ENCODE measurements at places on chromosomes 2 and 18.

GRCh38 chr2:65782996-65783650, 350.7 kb upstream of the SPRED2 start:
- DNase-seq = no peak

DNA sequence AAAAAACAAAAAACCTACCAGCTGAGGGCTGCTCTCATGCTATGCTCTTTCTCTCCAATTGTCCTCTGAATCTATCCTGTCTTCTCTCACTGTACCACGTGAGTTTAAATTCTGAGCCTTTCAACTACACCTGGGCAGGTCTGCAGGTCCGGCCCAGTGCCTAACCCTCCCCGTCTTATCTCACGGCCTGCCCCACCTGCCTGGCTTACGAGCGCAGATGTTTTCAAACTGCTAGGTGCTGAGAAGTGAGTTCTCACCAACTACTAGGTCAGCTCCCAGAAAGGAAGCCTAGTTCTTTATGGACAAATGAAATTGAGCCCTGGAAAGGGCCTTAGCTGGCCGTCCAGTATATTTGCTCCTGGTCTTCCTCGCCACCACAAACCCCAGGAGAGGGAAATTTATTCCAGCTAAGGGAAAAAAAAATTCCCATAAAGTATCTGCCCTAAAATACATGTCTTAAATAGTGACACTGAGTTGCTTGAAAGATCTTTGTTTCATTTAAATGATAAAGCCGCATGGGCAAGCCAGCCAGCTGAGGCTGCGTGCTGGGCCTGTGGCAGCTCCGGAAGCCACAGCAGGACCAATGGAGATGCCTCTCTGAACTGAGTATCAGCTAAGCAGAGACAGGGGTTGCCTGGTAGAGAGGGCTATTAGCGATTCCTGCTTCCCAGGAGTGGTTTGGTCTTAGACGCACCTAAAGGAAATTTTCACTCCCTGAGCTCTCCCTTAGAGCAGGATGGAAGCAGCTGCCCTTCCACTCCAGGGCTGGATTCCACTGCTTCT, 92.5 kb upstream of the NCK2 start:
- no peak for DNase-seq

DNA sequence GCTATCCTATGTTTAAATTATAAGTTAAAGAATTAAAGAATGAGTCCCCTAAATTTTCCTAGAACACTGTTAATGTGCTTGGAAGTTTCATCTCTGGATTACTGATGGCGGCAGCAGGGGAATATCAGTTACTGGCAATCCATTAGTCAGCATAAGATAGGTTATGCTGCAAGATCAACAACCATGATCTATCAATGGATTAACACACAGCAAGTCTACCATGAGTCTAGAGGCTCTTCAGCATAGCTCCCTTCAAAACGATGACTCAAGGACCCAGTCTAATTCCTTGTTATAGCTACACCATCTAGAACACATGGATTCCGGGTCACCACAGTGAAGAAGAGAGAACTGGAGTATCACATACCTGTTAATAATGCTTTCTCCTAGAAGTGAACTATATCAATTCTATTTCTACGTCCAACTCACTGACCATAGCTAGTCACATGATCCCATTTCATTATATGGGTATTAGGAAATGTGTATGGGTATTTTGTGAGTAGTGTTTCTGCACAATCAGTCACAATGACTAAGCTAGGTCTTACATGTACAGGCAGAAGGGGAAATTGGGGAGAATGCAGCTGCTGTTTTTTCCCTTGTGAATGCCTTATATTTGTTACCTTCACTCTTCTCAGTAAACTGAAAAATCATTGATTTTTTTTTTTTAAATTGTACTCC, 108.3 kb upstream of the MAPRE2 start:
- no peak for DNase-seq

DNA sequence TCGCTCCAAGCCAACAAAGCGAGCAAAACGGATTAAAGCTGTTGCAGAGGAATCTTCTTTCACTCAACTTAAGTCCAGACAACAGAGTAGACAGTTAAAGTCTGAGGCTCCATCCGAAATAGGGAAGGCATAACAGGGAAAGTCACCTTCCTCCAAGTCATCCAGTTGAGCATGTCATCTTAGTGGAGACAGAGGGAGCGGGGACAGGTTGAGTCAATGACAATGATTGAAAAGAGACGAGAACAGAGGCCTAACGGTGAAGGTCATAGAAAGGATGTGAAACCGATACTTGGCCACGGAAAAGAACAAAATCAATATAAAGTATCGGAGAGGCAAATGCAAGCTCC, 455 bp downstream of the C18orf32 start:
- no peak for DNase-seq

- no peak for DNase-seq
Observed at GRCh38 chr2:36783246-36783645, 86.7 kb downstream of the VIT start.

DNA sequence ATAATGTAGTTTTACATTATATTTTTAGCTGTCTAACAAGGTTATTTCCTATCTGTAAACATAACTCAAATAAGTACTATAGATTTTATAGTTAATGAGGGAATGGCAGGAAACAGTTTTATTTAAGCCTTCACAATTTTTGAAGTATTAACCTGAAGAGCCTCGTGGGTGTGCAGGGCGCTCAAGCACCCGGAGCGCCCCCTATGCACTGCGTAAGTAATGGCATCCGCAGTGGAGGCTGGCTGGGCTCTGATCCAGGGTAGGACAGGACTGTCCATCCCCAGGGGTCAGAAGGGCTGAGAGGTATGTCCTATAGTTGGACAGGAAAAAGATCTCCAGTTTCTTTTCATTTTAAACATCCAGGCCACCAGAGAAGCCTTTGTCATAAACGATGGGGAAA, 8.2 kb upstream of the GBX2 start:
- no peak for DNase-seq

DNA sequence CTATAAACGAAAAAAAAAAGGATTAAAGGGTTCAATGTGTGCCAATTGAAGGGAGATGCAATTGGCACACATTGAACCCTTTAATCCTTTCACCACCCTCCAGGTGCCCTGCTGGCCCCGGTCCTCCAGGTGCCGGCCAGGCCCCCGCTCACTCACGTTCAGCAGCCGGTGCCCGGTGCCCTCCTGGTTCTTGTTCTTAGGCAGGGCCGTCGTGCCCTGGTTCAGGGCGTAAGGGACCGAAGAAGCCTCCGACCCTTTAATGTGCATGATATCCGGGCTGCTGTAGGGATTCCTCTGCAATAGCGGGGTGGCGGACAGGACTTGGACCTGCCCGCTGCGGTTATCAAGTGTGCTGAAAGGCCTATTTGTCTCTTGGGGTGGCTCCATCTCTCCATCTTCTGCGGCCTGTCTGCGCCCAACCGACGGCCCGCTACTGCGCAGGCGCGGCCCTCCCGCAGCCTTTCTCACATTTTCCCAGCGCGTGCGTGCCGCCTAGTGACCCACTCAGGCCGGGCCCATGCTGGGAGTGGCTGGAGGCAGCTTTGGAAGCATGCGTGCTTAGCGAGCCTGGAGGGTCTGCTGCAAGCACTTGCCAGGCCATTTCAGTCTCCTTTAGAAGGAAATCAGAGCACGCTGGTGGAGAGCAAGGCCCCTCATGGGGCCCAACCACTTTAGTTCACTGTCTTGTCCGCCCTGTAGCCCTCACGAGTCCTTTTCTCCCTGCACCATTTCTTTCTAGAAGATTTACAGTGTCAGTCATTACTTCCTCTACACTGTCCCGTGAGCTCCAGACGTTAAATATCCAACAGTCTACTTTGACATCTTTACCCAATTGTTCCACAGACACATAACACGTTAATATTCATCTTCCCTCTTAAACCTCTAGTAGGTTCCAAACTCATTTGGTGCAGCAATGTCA, 24.3 kb downstream of the TMEM237 start:
- no peak for DNase-seq

DNA sequence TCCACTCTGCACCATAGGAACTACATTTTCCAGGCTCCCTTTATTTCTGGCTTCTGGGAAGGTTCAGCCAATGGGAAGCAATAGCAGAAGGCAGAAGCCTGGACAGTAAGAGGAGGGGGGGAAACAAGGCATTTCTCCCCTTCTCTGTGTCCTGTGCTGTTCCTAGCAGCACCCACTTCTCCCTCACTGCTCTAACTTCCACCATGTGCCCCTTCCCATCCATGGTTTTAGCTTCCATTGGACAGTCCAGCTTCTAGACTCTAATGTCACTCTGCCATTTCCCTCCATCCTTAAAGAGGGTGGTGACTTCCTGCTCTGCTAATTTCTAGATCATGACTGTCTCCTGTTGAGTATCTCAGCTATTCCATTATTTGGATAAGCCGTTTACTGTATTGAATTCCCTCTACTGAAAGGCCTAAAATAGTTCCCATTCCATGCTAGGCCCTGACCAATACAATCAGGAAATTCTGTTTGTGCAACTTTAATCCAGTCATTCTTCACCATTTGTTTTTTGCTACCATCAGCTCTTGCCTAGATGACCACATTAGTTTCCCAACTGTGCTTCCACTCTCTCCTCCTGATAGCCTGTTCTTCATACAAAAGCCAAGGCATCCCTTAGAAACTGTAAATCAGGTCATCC, 20.8 kb upstream of the LYPD1 start:
- DNase-seq = no peak

DNA sequence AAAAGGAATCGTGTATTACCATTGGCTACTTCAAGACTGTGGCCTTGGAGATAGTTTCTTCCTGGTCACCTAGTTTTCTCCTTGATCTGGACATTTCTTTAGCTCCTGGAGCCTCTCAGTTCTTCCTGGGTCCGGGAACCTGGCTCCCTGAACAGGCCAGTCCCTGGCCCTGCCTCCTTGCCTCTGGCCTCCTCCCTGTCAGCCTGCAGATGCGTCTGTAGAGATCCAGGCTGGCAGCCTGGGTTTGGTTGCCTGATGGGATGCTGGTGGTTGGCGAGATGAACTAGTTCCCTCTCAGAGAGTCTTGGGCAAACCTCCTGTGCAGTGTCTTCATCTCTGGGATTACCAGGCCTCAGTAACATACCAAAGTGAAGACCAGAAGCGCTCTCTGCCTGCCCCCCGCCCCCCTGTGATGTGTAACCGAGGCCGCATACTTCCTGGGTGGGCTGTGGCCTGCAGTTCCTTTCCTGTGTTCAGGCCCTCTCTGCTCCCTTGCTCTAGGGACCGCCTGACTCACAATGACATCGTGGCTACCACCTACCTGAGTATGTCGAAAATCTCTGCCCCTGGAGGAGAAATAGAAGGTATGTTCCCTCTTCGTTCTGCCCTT, 85.4 kb downstream of the DYSF start:
- DNase-seq = no peak

GRCh38 chr2:8626572-8626971, 55.3 kb upstream of the ID2 start:
- DNase-seq = no peak

GRCh38 chr2:194343167-194343566, 1313.9 kb upstream of the SLC39A10 start:
- no peak for DNase-seq

DNA sequence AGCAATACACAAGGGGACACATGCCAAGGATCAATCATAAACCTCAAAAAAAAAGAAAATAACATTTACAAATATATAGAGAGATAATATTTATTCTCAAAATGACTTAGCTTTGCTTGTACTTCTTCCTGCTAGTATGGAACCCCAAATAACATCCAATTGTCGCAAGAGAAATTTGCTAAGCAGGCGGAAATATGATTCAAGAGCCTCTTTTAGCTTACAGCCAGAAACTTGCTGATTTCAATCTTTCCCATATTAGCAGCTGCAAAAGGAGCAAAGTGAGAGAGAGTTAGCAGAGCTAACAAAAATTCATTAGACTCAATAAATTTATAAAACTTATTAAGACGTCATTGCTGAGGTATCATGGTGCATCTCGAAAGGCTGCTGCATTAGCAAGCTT, 294.9 kb downstream of the FSIP2 start:
- DNase-seq = no peak

DNA sequence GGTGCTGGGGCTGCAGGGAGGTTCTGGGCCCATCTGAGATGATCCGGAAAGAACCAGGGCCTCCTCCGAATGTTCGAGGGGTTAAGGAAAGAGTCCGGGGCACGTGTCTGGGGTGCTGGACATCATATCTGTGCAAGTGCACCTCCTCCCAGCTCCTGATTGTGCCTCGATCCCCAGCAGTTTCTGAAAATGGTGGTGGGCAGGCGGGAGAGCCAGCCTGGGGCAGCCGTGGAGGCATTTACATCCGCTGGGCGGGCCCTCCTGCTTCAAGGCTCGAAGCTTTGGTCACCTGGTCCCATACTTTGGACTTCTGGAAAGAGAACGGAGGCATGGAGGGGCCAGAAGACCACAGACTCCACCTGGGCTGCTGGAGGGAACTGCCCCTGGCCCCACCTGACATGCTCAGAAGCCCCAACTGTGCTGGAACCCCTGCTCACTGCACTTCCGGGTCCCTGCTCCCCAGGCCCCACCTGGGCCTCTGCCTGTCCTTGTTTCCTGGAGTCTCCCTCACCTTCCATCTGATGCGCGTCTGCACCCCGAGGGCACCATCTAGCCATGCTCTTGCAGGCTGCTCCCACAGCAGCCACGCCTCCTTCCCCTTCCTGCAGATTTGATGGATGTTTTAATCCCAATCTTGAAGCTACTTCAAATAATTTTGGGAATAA, 119.2 kb upstream of the HDAC4 start:
- no peak for DNase-seq

- no peak for DNase-seq
Observed at GRCh38 chr2:9508931-9509330, 34.6 kb downstream of the IAH1 start.

GRCh38 chr2:120293096-120294007, 40.7 kb downstream of the RALB start:
- DNase-seq = no peak

DNA sequence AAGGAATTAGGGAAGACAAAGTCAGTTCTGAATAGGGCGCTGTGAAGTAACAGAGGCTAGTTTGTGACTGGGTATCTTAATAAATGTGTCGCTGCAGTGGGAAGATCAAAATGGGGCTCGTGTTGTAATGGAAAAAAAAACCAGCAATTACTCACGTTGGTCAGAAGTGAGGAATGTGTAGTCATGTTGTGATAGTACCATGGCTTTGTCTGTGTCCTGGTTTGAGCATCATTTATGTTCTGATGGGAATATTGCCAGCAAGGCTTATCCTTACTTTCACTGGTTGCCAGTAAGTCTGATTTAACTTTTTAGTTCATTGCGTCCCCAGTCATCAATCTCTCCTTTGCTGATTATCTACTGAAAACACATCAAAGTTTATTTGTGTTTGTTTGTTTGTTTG, 467.6 kb downstream of the NYAP2 start:
- no peak for DNase-seq

- peak; percentile 65 for DNase-seq
Observed at GRCh38 chr2:37585982-37586621, 85.3 kb downstream of the CDC42EP3 start.

- DNase-seq = no peak
Observed at GRCh38 chr2:128158176-128158575, 67.2 kb downstream of the UGGT1 start.

- DNase-seq = no peak
Observed at GRCh38 chr2:219947575-219947974, 320.1 kb downstream of the SLC4A3 start.

All from activated effector memory CD4-positive, alpha-beta T cell treated with Interleukin-2 at 50 U/mL for 16 hours (primary cell).